ENCODE measurements at places on chromosomes 2 and 18.
A peak's percentile ranks its signal among the peaks of the same experiment; 100 is the strongest.

DNA sequence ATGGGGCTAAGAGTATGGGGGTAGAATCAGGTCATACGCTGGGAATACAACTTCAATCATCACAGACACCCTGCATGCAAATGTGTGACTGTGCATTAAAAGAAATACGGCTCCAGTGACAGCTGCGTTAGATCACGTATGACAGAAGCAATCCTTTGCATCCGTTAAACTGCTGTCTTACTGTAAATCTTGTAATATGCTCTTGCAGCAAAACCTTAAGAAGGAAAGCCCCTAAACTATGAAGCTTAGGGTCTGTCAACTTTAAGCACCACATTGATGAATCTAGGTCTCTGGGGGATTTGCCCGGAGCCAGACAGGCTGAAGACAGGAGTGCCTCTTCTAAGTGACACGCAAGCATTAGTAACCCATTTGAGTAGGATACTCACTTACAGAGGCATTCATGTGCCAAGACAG, 84.7 kb upstream of the EML6 start:
- DNase-seq, result no peak

- DNase-seq, result no peak
Observed at GRCh38 chr2:113084249-113085000, 16.7 kb downstream of the IL1F10 start.

DNA sequence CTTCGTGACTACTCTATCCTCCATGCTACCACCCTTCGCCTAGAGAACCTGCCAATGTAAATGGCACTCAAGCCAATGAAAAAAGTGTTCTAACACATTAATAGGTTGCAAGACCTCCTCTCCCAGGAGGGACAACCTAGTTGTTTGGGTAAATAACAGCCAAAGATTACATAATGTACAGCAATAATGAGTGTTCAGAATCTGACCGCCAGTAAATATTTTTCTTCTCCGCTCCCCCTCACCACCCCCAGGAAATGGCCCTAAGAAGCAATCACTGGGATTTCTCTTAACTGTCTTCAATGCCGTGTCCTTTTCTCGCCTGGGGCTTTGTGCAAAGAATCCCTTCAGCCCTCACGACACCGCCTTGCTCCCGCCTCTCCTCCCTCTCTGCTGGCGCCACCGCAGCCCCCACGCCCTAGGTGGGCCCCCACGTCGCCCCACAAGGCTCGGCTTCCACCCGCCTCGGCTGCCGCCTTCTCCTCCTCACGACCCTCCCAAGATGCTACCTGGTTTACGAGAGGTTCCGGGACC, 458 bp downstream of the HYCC2 start:
- no peak for DNase-seq

DNA sequence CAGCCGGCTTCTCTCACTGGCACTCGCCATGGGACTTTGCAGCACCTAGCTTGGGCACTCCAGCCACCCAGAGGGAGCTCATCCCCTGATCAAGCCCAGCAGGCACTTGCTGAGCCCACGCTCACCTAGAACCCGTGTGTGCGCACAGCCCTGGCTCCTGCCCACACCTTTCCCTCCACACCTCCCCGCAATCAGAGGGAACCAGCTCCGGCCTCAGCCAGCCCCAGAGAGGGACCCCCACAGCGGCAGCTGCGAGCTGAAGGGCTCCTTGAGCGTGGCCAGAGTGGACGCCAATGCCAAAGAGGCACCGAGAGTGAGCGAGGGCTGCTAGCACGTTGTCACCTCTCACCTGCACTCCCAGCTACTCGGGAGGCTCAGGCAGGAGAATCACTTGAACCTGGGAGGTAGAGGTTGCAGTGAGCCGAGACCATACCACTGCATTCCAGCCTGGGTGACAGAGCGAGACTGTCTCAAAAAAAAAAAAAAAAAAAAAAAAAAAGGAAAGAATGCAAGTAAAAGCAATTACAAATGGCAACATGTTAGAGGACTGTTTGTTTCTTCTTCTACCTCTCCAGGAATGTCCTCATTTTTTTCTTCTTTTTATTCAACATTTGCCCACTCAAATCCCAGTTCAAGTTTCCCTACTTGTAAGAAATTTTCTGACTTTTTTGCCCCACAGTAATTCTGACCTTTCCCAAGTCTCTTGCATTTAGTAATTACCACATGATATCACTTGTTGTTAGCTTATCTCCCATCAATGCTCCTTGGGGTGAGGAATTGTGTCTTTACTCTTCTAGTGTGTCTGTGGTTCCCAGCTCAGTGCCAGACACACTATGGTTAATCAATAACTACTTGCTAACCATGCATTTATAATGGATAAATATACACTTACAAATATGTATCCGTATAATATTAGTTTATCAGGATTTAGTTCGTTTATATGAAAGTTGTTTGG, 40.6 kb upstream of the ST3GAL5 start:
- no peak for DNase-seq

DNA sequence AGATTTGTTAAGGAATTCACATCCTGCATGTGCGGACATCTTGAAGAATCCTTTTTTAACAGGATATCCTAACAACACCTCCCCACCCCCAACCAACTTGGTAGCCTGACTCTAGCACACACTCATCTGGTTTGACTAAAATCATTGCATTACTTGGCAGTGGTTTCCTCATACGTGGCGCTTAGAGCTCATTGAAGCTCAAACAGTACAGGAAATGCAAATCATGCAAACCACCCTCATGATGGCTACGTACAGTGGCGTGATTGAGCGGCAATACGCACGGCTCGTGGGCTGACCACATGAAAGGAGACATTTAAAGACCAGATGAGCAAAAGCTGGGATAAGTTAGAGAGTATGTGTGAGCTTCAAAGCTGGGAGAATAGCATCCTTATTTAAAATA, 336.2 kb downstream of the ZEB2 start:
- peak; percentile 61 for DNase-seq

All from GM12878 (cell line).